ENCODE measurements at places on chromosomes 2 and 18. TPM values are rescaled to one million over a fixed set of nuclear protein-coding genes. Genes with fewer than 3 reads are reported as not detected.

Gene LHCGR
- not detected for total RNA-seq

Gene MSTN
- total RNA-seq, result not detected

Gene C2orf74
- 16.1 TPM for total RNA-seq

Gene OR6B3
- not detected for total RNA-seq

Gene VSNL1
- not detected for total RNA-seq

Gene CLEC4F
- not detected for total RNA-seq

GRCh38 chr2:203670939-203671338 is 35.5 kb upstream of the CD28 start:
- no peak for DNase-seq
- H3K36me3 ChIP-seq, result peaks cover 12% of the 10 kb centered on the region
- no peaks in the 10 kb centered on the region for H3K27me3 ChIP-seq

DNA sequence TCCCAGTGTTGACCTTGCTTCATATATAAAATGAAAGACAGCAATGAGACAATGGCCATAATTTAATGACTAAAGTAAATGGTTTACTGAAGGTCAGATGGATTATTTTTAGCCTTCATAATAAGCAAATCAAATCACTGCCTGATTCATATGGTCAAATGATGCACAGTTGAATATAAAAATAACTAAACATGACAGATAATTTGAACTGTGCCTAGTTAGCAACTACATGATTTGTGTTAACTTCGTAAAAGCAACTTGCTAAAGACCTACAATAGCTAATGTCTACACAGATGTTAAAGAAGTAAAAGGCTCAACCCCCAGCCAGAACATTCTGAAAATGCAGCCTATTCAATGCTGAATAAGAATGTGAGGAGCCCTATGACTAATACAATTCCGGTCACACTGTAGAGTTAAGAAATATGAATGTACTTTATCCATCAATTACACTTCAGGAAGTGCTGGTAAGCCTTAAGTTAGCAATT is 590.8 kb upstream of the CDH2 start:
- H3K27ac ChIP-seq, result no peak overlapping the region
- H3K36me3 ChIP-seq, result no peaks in the 10 kb centered on the region

- no peak for DNase-seq
- H3K27me3 ChIP-seq, result peaks cover 16% of the 10 kb centered on the region
- no peak overlapping the region for H3K27ac ChIP-seq
- no peak overlapping the region for H3K4me3 ChIP-seq
These were observed 6.0 kb downstream of the GPC1 start for GRCh38 chr2:240441326-240441992.

DNA sequence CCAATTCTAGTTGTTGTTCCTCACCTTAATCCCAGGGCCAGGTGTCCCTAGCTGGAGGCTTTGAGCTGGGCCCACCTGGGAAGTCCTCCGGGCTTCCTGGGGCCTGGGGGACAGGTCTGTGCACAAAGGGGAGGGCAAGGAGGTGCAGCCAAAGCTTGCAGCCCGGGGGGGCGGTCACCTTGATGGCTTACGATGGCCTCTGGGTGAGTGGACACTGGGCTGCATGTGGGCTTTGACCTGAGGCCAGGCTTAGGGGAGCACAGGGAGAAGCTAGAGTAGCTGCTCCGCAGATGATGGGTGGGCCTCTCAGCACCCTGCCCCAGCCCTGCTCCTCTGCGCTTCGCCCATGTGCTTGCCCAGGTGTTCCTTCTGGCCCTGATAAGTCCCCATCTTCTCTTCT is 41.8 kb upstream of the HAAO start:
- no peak overlapping the region for H3K4me3 ChIP-seq
- no peaks in the 10 kb centered on the region for H3K4me1 ChIP-seq
- H3K27me3 ChIP-seq, result peaks cover 2% of the 10 kb centered on the region

- H3K4me1 ChIP-seq, result peaks cover 47% of the 10 kb centered on the region
- no peaks in the 10 kb centered on the region for H3K27me3 ChIP-seq
- peak overlapping the region; percentile 99 for H3K27ac ChIP-seq
- peak overlapping the region; percentile 95 for H3K4me3 ChIP-seq
These were observed 37.0 kb downstream of the NIFK start for GRCh38 chr2:121699421-121700333.

GRCh38 chr2:191604154-191604553 is 73.8 kb upstream of the NABP1 start:
- no peak overlapping the region for H3K27ac ChIP-seq
- DNase-seq, result no peak
- no peak overlapping the region for H3K4me3 ChIP-seq
- peaks cover 3% of the 10 kb centered on the region for H3K27me3 ChIP-seq

- no peaks in the 10 kb centered on the region for H3K4me1 ChIP-seq
- no peaks in the 10 kb centered on the region for H3K36me3 ChIP-seq
- peaks cover under 1% of the 10 kb centered on the region for H3K27me3 ChIP-seq
- no peak for DNase-seq
- H3K27ac ChIP-seq, result no peak overlapping the region
- H3K4me3 ChIP-seq, result no peak overlapping the region
These were observed 53.5 kb downstream of the COPS8 start for GRCh38 chr2:237139123-237139675.

DNA sequence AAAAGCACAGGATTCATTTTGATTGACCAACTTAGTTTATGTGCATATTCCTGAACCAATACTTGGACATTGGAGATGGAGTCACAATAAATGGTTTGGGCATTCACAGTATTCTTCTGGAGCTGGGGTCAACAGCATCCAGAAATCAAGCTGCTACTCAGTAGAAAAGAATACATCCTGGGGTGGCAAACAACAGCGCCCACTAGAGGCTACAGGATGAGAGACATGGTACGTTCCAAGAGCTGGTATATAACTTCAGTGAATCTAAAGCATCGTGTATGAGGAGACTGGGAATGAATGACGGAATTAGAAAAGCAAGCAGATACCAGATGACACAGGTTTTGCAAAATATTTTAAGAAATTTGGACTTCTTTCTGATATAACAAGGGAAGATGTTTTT is 142.9 kb upstream of the FIGN start:
- H3K36me3 ChIP-seq, result no peaks in the 10 kb centered on the region
- no peak for DNase-seq
- no peak overlapping the region for H3K4me3 ChIP-seq
- H3K27ac ChIP-seq, result no peak overlapping the region
- no peaks in the 10 kb centered on the region for H3K4me1 ChIP-seq

- no peak for DNase-seq
- H3K27ac ChIP-seq, result no peak overlapping the region
- H3K4me1 ChIP-seq, result peaks cover 8% of the 10 kb centered on the region
These were observed 59.7 kb downstream of the TTC32 start for GRCh38 chr2:19841918-19842693.

GRCh38 chr18:51503351-51503750 is 305.9 kb upstream of the MEX3C start:
- DNase-seq, result no peak
- no peaks in the 10 kb centered on the region for H3K36me3 ChIP-seq
- H3K27ac ChIP-seq, result no peak overlapping the region
- no peaks in the 10 kb centered on the region for H3K27me3 ChIP-seq
- H3K4me3 ChIP-seq, result no peak overlapping the region

- peaks cover 28% of the 10 kb centered on the region for H3K36me3 ChIP-seq
- H3K4me3 ChIP-seq, result no peak overlapping the region
- peak overlapping the region; percentile 32 for H3K27ac ChIP-seq
- H3K4me1 ChIP-seq, result peaks cover 70% of the 10 kb centered on the region
- no peaks in the 10 kb centered on the region for H3K27me3 ChIP-seq
These were observed 174.8 kb downstream of the ANKRD44 start for GRCh38 chr2:197135806-197136205.

DNA sequence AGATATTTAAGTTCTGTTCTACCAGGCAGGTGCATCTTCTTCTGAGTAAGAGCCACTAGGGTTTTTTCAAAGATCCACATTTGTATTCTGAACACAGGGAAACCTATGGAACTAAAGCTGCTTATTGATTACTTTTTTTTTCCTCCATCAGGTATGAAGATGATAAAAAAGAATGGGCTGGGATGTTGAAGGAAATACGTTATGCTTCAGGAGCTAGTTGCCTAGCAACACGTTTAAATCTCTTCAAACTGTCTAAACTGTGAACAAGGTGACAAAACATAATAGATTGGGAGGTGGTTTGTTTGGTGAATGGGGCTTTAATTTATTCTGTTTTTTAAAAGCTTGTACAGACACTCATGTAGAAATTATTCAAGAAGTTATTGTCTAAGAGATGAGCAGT is 15.9 kb downstream of the KLHL41 start:
- H3K4me1 ChIP-seq, result no peaks in the 10 kb centered on the region
- no peak overlapping the region for H3K27ac ChIP-seq
- no peaks in the 10 kb centered on the region for H3K27me3 ChIP-seq
- H3K36me3 ChIP-seq, result peaks cover 3% of the 10 kb centered on the region
- no peak for DNase-seq
- H3K4me3 ChIP-seq, result no peak overlapping the region

- no peaks in the 10 kb centered on the region for H3K27me3 ChIP-seq
- H3K4me3 ChIP-seq, result peak overlapping the region; percentile 91
- peak; percentile 75 for DNase-seq
- peaks cover 12% of the 10 kb centered on the region for H3K36me3 ChIP-seq
- peak overlapping the region; percentile 93 for H3K27ac ChIP-seq
- peaks cover 29% of the 10 kb centered on the region for H3K4me1 ChIP-seq
These were observed 807 bp downstream of the PELI1 start for GRCh38 chr2:64143169-64144056.

DNA sequence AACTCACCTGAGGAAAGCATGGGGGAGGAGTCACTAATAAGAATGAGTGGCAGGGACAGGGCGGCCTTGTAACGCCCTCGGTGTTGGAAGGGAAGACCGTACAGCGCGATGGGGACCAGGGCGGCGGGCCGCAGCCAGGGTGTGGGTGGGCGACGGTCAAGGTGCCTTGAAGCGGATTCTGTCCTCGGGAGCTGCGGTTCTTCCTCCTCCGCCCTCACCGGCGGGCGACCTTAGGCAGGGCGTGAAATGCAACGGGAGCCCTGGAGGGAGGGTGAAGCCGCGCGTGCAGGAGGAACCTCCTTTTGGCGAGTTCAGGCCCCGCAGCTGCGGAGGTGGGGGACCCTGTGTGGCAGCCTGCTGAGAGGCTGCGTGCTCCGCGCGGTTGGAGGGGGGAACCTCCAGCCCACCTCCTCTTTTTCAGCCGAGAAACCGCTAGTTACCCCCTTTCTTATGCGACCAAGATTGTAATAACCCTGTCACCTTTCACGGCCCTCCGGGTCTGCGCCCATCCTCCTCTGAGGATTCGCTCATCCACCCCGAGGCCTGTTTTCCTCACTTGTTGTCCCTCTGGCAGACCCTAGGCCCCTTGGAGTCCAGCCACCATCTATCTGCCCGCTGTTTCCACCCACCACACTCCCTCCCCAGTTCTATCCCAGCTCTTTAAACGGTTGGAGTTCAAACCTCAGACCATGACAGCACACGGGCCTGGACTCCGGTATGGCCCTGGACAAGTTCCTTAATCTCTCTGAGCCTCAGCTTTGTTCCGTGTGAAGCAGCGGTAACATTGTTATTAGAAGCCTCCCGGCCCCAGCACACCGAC is 823 bp upstream of the RNU2-63P start:
- peaks cover 18% of the 10 kb centered on the region for H3K4me1 ChIP-seq
- H3K27ac ChIP-seq, result peak overlapping the region; percentile 96
- H3K4me3 ChIP-seq, result peak overlapping the region; percentile 98
- H3K36me3 ChIP-seq, result peaks cover 4% of the 10 kb centered on the region
- peaks cover 3% of the 10 kb centered on the region for H3K27me3 ChIP-seq
- no peak for DNase-seq

GRCh38 chr2:126793885-126794613 is 104.6 kb upstream of the TEX51 start:
- no peak overlapping the region for H3K27ac ChIP-seq
- H3K27me3 ChIP-seq, result peaks cover 6% of the 10 kb centered on the region

- H3K4me3 ChIP-seq, result no peak overlapping the region
- H3K4me1 ChIP-seq, result no peaks in the 10 kb centered on the region
- no peak for DNase-seq
- no peaks in the 10 kb centered on the region for H3K36me3 ChIP-seq
- H3K27me3 ChIP-seq, result no peaks in the 10 kb centered on the region
These were observed 811.8 kb upstream of the ACVR2A start for GRCh38 chr2:147033044-147033443.

DNA sequence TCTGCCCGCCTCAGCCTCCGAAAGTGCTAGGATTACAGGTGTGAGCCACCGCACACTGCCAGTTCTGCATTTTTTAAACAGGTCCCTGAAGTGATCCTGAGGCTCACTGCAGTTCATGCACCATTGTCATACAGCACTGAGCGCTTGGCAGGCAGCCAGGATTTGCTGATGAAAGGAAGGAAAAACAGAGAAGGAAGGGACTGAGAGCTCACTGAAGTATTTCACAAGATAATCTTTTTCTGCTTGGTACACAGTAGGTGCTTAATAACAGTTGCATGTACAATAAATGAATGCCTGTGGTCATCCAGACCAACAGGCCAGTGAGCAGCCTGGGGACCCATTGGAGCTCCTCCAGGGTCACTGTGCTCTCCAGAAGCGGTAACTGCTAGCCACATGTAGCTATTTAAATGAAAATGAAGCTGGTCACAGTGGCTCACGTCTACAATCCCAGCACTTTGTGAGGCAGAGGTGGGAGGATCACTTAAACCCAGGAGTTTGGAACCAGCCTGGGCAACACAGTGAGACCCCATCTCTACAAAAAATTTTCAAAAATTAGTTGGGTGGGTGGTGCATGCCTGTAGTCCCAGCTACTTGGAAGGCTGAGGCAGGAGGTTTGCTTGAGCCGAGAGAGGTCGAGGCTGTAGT is 33.1 kb upstream of the SMAD7 start:
- H3K36me3 ChIP-seq, result peaks cover 1% of the 10 kb centered on the region
- H3K27me3 ChIP-seq, result peaks cover 22% of the 10 kb centered on the region
- no peak overlapping the region for H3K4me3 ChIP-seq
- peaks cover 13% of the 10 kb centered on the region for H3K4me1 ChIP-seq
- no peak overlapping the region for H3K27ac ChIP-seq

DNA sequence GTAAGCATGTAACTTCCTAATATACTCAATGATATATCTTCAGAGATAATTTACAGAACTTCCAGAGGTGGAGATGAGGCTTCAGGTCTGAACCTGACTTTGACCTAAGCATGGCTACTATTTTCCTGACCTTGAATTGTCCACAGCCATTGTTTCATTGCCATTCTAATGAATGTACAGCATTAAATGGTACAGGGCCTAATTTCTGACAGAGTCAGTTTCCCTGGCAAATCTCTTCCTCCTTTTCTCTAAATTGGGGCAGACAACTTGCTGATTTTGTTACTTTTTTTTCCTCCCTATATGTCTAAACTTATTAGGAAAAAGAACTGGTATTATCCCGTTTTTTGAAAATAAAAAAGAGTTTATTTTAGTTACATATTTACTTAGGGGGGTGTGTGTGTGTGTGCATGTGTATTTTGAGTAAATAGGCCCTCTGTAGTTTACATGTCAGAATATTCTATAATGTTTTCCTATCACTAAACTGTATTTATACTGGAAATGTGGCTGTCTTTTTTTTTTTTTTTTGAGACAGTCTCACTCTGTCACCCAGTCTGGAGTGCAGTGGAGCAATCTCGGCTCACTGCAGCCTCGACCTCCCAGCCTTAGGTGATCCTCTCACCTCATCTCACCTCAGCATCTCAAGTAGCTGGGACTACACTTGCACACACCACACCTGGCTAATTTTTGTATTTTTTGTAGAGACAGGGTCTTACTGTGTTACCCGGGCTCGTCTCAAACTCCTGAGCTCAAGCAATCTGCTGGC is 43.3 kb upstream of the SCN9A start:
- H3K4me1 ChIP-seq, result no peaks in the 10 kb centered on the region
- no peak overlapping the region for H3K4me3 ChIP-seq
- no peaks in the 10 kb centered on the region for H3K36me3 ChIP-seq
- no peaks in the 10 kb centered on the region for H3K27me3 ChIP-seq
